ENCODE measurements at places on chromosomes 1 and 21. TPM values are rescaled to one million over a fixed set of nuclear protein-coding genes. Genes with fewer than 3 reads are reported as not detected.

Gene NR0B2
- not detected for total RNA-seq

Gene SYCP1
- not detected for total RNA-seq

Gene AMIGO1
- 3.6 TPM for total RNA-seq

Gene NEK2
- not detected for total RNA-seq
